ENCODE measurements at places on chromosomes 13 and 19.
A peak's percentile ranks its signal among the peaks of the same experiment; 100 is the strongest.

- no peak for DNase-seq
Observed at GRCh38 chr13:27541386-27541785, 78.9 kb downstream of the LNX2 start.

DNA sequence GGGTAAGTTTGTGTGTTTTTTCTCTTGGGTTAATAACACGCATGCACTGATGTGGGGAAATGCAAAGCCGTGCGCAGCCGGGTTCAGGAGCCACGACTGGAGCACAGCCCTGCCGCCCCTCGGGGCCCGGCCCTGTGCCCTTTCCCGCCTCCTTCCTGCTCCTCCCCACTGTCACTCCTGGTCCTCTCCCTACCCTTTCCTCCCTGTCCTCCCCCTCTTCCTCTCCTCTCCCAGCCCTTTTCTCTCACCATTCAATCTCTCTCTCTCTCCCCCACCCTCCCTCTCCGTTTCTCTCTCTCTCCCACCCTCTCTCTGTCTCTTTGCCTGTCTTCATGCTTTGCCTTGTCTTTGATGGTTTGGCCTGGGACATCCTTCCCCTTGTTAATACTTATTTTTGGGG lies 27.2 kb downstream of the PLEKHJ1 start:
- no peak for DNase-seq

- no peak for DNase-seq
Observed at GRCh38 chr19:18780631-18781030, 10.5 kb downstream of the COMP start.

- DNase-seq = no peak
Observed at GRCh38 chr13:98474292-98474691, 102.6 kb downstream of the STK24 start.

GRCh38 chr19:1855040-1855827 lies 7.0 kb upstream of the REXO1 start:
- DNase-seq = peak; percentile 77

DNA sequence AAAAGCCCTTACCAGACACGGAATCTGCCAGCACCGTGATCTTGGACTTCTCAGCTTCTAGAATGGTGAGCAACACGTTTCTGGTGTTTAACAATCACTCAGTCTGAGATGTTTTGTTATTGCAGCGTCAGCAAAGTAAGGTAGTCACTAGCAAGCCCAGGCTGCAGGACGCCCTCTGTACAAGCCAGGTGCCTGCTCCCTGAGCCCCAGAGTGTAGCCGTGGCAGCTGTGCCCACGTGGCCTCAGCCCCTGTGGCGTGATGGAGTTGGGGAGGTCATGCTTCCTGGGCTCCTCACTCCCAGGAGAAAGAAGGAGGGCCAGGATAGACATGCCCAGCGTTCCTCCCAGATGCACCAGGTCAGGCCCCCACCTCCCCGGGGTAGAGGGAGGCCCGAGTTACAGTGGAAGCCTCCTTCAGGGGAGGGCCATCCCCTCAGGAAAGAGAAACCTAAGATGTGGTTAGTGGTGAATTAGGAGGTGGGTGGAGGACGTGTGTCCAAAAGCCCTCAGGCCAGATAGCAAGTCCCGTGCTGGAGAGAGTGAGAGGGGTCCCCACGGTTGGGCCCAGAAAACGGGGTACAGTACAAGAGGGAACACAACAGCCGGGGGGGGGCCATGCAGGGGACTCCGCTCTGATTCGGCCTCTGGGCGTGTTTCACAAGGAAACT lies 169.6 kb upstream of the SOX1 start:
- DNase-seq = no peak

- no peak for DNase-seq
Observed at GRCh38 chr13:59144700-59145099, 1019.0 kb downstream of the DIAPH3 start.

DNA sequence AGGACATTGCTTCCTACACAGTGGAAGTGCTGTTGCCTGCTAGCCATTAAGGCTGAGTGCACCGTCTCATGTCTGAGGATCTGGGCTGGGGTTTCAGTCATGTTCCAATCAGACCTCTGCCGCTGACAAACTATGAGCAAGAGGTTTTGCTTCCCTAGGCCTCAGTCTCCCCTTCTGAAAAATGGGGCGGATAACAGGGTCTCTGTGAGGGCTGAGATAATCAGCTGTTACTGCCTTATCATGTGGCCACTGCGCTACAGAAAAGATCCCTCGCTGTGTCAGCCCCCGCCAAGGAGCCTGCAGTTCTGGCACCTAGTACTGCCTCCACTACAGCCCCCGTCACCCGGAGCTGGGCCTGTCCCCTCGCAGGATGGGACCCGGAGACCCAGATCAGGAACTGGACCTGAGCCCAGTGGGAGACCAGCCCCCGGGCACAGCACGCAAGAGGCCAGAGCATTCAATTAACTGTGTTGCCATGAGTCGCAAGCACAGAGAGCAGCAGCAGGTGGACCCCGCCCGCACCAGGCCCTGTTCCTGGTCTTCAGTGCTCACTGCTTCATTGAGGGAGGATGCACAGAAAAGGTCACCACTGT lies 3.0 kb upstream of the PNKP start:
- DNase-seq = no peak
